Activated CD4-positive, CD25-positive, alpha-beta regulatory T cell (primary cell): ENCODE measurements at places on chromosomes 5 and 9.

DNA sequence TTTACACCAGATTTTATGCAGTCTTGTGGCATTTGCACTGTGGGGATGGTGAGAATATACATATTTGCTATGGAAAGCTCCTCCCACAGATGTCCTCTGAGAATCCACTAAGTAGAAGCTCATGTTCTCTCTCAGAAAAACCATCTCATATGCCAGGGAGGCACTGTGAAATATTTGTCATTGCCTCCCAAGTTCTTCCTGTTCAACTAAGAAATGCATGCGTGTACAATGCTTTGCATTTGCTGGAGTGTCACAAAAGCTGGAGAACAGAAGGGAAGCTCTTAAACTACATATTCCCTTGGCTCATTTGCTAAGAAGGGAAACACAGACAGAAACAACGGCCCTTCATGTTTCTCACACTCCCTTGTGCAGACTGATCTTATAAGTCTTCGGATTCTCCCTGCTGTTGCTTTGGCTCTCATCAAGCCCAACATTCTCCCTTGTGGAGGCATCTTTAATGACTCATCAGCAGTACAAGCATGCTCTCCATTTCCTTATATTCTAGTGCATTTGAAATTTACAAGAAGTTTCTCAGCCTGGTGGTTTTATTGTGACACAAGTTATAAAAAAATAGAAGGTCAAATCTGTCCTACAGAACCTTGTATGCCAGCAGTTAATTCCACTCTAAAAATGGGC lies 220.6 kb downstream of the TRIM36 start:
- no peak for DNase-seq

- no peak for DNase-seq
These were observed 235.1 kb upstream of the ADAMTSL1 start for GRCh38 chr9:18238752-18239447.

DNA sequence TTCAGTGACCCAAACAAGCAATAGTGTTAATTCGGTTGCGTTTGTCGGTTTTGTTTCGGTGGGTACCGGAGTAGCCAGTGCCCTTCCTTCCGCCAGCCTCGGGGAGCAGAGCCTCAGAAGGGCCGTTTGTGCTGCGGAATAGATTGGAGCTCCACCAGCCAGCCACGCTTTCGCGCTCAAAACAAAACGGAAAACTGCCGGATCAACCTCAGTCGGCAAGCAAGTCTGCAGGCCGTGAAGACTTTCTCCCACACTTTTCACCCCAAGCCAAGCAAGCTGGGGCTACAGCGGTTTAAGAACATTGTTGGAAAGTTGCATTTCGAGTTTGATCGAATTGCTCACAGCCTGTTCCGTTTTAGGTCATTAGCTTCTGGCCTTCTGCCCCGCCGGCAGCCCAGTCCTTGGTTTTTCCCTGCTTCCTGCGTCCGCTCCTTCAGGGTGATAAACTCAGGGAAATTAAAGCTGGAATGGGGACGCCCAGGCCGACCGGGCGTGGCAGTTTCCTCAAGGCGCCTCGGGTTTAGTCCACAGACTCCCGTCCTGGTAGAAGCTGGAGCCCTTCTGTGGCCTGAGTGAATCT lies 803 bp upstream of the CCNO start:
- no peak for DNase-seq

DNA sequence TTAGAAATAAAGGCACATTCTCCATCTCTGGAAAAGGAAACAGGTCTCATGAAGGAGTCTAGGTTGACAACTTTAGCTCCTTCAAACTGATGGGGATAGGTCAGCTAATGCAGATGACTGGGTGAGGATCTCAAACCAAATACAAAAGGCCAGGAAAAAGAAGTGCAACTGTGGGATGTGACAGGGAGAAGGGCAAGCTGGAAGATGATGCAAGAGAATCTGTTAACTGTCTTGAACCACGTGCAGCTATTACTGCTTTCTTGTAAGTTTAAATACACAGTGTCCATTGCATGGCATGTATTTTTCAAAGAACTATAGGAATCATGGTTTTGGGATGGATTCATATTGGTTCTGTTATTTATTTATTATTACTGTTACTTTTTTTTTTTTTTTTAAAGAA lies 331.8 kb downstream of the NDUFS4 start:
- no peak for DNase-seq

DNA sequence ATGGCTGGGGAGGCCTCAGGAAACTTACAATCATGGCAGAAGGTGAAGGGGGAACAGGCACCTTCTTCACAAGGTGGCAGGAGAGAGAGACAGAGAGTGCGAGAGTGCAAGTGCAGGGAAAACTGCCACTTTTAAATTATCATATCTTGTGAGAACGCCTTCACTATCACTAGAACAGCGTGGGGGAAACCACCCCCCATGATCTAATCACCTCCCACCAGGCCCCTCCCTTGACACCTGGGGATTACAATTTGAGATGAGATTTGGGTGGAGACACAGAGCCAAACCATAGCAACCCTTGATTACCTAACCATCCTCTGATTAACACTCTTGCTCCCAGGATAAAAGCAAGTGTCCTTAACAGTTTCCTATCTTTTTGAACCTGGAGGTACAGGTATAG lies 21.1 kb downstream of the ADAMTS19 start:
- no peak for DNase-seq

DNA sequence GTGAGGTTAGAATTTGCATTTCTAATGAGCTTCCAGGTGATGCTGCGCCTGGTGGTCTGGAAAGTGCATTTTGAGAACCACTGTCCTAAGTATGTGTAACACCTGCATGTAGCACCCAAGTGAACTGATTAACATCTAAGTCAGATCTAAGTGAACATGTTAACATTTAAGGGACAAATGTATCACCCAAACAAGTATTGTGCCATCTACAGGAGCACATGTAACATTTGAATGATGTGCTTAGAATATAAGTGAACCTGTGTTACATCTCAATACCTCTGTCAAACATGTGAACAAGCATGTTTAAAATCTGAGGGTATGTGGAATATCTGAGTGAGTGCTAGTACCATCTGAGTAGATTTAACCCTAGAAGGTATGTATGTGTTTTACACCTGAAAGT lies 68.7 kb downstream of the PLPPR1 start:
- no peak for DNase-seq

GRCh38 chr5:127958421-127959011 lies 125.0 kb upstream of the SLC12A2 start:
- DNase-seq, result no peak

GRCh38 chr9:96509026-96509425 lies 59.1 kb downstream of the HABP4 start:
- no peak for DNase-seq

DNA sequence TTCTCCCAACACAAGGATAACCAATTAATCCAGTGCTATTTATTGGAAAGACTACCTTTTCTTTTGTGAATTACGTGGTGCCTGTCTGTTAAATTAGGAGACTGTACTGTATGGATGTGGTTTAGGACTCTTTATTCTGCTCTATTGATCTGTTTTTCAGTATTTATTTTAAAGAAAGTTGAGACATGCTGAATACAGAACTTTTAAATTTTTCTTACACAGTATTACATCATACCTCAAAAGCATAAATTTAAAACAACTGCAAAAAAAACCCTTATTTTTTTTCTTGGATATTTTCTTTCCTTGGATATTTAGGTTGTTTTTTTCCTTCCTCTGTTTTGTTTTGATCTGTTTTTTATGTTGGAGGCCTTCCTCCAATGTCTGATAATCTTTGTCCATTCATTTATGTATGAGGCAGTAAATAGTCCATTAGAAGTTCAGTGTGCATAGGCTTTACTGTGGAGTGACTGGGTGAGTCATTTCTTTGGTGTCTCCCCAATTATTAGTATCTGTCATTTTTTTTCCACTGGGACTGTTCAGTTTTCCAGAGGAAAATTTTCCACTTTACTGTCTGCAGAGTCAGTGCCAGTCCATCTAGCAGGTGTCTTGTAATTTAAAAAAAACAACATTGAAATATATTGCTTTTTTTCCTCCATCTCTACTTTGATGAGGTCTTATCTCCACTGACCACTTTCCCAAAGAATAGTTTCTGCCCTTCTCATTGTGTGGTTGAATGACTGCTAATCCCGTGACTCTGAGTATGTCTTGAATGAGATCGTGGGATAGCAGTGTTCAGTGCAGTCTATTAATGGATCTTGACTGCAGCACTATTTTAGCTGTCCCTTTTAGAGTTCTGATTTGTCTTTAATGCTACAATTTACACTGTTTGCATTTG lies 15.2 kb downstream of the CYSTM1 start:
- DNase-seq, result no peak

GRCh38 chr9:77472646-77473045 lies 175.5 kb downstream of the GNA14 start:
- DNase-seq, result no peak

DNA sequence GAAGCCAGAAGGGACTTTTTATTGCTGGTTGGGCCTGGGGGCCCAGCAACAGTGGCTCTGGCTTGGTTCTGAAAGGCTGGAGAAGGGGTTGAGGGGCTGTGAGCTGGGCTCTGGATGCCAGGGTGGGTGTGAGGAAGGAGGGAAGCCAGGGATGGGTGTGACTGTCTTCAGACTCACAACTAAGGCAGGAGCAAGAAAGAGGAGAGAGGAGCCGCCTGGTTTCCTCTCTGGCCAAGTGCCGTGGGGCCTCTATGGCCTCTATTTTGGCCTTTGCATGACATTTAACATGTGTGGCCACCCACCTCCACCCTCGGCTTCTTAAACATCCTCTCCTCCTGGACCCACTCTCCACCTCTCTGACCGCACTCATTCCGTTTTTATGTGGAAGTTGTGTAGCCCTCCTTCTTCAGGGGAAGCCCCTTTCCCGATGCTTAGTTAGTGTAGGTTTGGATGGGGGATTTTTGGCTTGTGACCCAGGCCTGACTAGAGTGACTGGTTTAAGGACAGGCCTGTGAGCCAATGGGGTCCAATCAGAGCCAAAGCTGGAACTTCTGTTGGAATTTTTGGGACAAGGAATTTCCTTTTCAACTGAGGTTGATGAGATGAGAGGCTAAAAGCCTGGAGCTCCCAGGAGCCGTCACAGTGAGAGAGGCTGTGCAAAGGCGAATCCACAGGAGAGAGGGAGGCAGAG lies 517.8 kb downstream of the CCDC171 start:
- DNase-seq, result no peak

- DNase-seq, result no peak
These were observed 14.8 kb upstream of the DMRT1 start for GRCh38 chr9:826500-827280.

DNA sequence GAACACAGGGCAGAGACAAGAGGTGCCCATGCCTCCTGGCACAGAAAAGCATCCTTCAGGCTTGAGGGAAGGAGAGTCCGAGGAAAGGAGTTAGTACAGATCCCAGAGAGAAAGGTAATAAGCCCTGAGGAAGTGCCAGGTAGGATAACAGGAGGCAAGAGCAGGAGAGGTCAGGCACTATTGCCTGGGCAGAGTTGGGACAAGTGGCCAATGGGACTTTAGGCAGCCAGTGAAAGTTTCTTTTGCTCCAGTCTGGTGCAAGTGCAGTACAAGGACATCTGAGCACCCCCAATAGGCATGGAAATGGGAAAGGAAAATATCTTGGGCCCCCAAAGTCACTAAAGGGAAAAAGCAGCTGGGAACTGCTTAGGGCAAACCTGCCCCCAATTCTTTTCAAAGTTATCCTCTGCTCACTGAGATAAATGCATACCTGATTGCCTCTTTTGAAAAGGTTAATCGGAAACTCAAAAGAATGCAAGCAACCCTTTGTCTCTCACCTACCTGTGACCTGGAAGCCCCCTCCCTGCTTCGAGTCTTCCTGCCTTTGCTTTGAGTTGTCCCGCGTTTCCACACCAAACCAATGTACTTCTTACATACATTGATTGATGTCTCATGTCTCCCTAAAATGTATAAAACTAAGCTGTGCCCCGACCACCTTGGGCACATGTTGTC lies 46.5 kb downstream of the ELOVL7 start:
- no peak for DNase-seq

DNA sequence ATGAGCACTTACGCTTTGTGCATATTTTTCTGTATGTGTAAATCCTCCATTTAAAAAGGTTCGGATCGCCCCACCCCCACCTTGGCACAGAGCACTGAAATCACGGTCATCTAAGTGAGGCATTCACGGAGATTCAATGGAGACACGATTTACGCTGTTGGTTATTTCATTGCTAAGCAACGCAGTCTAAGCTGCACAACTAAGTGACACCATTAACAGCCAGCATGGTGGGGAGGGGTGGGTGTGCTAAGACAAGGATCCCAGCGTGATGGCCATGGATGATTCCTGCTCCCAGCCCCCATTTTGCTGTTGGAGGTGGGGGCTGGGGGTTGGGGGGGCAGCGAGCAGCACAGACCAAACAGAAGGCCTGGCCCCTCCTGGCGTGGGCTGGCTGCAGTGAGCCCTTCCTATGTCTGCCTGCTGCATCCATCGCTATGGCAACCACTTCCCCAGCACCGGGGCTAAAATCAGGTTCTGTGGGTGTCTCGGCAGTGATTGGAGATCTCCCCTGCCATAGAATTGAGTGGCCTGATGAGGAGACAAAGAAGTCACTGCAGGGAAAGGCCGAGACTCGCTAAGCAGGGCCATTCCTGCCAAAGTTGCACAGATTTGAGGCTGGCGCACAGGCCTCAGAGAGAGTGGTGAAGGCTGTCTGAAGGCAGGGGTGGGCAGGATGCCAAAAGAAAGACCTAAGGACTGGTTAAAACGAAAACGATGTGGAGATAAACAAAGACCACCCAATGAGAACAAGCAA lies 14.3 kb upstream of the MARCHF6 start:
- no peak for DNase-seq

DNA sequence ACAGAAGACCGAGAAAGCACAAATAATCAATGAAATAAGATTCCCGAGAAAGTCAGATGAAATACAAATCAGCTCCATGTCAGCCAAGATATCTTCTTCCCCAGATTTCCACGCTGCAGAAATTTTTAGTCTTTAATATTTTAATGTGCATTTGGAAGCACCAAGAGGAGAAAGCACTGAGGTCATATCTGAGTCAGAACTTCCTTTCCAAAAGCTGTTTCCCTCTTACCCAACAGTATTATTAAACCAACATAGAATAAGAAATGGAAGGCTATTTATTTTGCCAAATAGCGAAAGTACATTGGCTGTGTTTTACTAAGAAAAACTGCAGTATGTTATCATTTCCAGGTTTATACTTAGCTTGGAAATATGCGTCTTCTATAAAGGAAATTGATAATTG lies 772.1 kb upstream of the CDH9 start:
- DNase-seq, result no peak

DNA sequence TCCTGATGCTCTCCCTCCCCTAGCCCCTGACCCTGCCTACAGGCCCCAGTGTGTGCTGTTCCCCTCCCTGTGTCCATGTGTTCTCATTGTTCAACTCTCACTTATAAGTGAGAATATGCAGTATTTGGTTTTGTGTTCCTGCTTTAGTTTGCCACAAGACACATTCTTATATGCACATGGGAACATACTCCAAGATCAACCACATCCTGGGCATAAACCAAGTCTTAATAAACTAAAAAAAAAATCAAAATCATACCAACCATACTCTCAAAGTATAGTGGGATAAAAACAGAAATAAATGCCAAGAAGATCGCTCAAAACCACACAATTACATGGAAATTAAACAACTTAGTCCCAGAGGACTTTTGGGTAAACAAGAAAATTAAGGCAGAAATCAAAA lies 11.2 kb upstream of the ZCCHC9 start:
- no peak for DNase-seq
